ENCODE measurements at places on chromosomes 11 and 22. TPM values are rescaled to one million over a fixed set of nuclear protein-coding genes. Genes with fewer than 3 reads are reported as not detected.
A peak's percentile ranks its signal among the peaks of the same experiment; 100 is the strongest.

The C11orf42 gene
- total RNA-seq = not detected

The OSM gene
- total RNA-seq = not detected

DNA sequence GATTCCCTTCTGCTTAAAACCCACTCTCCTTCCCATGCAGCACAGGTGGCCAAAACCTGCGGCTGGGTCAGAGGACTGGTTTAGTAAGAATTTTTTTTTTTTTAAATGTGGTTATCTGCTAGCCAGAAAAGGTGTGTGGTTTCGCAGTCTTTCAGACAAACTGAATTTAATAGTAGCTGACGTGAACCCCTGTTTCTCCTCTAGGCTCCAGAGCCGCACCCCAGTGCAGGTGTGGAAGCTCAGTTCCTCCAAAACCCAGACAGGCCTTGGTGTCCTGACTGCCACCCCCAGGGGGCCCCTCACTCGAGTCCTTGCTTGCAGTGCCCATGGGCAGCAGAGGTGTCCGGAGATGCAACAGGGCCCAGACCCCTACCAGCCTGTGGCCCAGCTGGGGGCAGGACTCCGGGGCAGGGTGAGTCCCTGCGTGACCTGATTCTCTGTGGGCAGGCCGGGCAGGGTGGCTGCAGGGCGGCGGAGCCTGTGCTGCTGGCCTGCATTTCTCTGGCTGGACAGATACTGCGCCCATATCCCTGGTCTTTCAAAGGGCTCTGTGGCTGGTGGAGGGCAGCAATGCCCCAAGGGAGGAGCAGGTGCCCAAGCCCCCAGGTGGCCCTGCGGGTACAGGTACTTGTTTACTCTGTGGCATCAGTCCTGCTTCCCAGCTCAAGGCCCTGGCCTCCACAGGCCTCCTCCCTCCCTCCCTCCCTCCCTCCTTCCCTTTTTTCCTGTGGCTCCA is 15.2 kb downstream of the KCNQ1 start:
- H3K4me1 ChIP-seq = peaks cover 9% of the 10 kb centered on the region
- peaks cover 39% of the 10 kb centered on the region for H3K27me3 ChIP-seq
- no peak for DNase-seq
- no peaks in the 10 kb centered on the region for H3K36me3 ChIP-seq
- no peak overlapping the region for H3K4me3 ChIP-seq
- H3K27ac ChIP-seq = no peak overlapping the region

- no peak overlapping the region for H3K27ac ChIP-seq
- DNase-seq = no peak
- peaks cover 6% of the 10 kb centered on the region for H3K27me3 ChIP-seq
- no peaks in the 10 kb centered on the region for H3K36me3 ChIP-seq
- no peak overlapping the region for H3K4me3 ChIP-seq
These were observed 50.6 kb downstream of the C11orf96 start for GRCh38 chr11:43992834-43993637.

DNA sequence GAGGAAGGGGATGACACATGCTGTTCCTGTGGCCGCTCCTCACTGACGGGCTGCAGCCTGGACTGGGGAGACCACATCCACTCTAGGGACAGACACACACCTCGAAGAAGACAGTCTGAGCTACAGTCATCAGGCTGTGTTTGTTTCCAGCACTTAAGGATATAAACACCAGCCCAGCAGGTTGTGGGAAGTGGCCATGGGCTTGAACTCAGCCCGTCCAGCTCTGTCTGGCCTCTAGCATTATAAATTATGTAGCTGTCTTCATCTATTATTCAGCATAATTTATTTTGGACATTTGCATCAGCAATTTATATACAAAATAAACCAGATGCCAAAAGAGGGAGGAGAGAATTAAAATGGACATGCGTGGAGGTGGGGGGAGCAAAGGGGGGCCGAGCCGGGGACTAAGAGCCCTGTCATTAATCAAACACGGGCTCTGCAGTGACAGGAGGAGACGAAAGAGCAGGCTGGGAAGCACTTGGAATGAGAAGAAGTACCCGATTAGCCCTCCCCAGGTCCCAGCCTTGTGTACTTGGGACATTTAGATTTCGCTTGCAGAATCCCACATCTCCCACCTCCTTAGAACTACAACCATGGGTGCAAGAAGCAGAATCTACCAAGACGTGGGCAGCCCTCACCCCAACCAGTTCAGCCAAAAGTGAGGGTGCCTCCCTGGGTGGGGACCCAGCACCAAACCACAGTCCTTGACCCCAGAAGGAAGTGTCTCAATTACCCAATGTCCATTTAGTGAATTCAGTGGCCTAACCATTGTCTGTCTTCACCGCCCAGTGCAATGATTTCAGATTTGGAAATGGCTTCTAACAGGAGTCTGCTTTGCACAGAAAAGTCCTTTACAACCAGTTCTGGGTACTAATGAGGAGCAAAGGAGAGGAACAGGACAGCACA is 309.6 kb downstream of the OPCML start:
- DNase-seq = no peak
- no peaks in the 10 kb centered on the region for H3K36me3 ChIP-seq
- H3K4me3 ChIP-seq = no peak overlapping the region
- no peak overlapping the region for H3K27ac ChIP-seq
- H3K4me1 ChIP-seq = peaks cover 3% of the 10 kb centered on the region

The PGA5 gene
- total RNA-seq = not detected

The MRGPRX3 gene
- not detected for total RNA-seq

- no peak overlapping the region for H3K27ac ChIP-seq
- DNase-seq = no peak
- no peak overlapping the region for H3K4me3 ChIP-seq
- no peaks in the 10 kb centered on the region for H3K4me1 ChIP-seq
- peaks cover 3% of the 10 kb centered on the region for H3K36me3 ChIP-seq
These were observed 19.8 kb downstream of the GGT5 start for GRCh38 chr22:24225044-24225601.

- no peaks in the 10 kb centered on the region for H3K4me1 ChIP-seq
- no peak overlapping the region for H3K4me3 ChIP-seq
- H3K36me3 ChIP-seq = no peaks in the 10 kb centered on the region
- DNase-seq = no peak
- no peaks in the 10 kb centered on the region for H3K27me3 ChIP-seq
- H3K27ac ChIP-seq = no peak overlapping the region
These were observed 594.6 kb downstream of the TBC1D22A start for GRCh38 chr22:47357086-47357485.

DNA sequence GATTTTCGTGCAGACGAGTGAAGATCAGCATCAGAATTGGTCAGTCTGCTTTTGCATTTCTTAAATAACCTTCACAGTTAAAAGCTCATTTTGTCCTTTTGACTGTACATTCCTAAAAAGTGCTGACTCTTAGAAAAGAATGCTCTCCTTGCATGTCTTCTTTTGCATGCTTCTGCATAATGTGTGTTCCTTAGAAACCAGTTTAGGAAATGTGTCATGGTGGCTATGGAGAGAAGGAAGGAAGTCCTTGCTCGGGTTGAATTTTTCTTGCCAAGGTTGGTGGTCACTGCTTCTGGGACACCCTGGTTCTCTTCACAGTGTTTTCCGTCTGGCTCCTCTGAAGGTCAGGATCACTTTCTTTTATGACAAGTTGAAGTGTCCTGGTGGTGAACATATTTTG is 6.8 kb downstream of the AP2A2 start:
- H3K4me3 ChIP-seq = no peak overlapping the region
- H3K27ac ChIP-seq = peak overlapping the region; percentile 51
- no peaks in the 10 kb centered on the region for H3K27me3 ChIP-seq
- no peak for DNase-seq
- H3K4me1 ChIP-seq = peaks cover 19% of the 10 kb centered on the region

DNA sequence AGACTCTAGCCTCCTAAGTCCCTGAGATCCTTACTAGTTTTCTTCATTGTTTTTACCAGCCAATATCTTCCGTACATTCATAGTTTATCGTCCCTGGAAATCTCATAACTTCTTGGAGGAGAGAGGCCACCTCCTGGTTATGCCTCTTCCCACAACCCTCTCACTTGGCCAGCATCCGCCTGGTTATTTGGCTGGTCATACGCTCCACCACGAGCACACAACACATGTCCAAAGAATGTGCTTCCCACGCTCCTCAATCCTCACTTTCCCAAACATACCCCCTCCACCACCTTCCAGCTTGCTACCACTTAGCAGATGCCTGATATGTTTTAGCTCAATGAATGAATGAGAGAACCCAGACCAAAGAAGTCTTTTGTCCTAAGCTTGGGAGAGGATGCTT is 83.5 kb upstream of the EIF3D start:
- no peaks in the 10 kb centered on the region for H3K36me3 ChIP-seq
- H3K4me1 ChIP-seq = no peaks in the 10 kb centered on the region
- H3K4me3 ChIP-seq = no peak overlapping the region
- no peak for DNase-seq
- H3K27me3 ChIP-seq = peaks cover 89% of the 10 kb centered on the region

The PRSS23 gene
- total RNA-seq = 29.4 TPM

GRCh38 chr11:57680552-57680874 is 12.6 kb downstream of the ZDHHC5 start:
- H3K27ac ChIP-seq = no peak overlapping the region
- H3K4me3 ChIP-seq = no peak overlapping the region
- DNase-seq = no peak
- peaks cover 4% of the 10 kb centered on the region for H3K4me1 ChIP-seq
- peaks cover 26% of the 10 kb centered on the region for H3K36me3 ChIP-seq

- H3K4me1 ChIP-seq = peaks cover 5% of the 10 kb centered on the region
- no peaks in the 10 kb centered on the region for H3K27me3 ChIP-seq
- H3K4me3 ChIP-seq = no peak overlapping the region
- no peaks in the 10 kb centered on the region for H3K36me3 ChIP-seq
- H3K27ac ChIP-seq = no peak overlapping the region
These were observed 34.6 kb downstream of the FAM83F start for GRCh38 chr22:40029189-40029890.

DNA sequence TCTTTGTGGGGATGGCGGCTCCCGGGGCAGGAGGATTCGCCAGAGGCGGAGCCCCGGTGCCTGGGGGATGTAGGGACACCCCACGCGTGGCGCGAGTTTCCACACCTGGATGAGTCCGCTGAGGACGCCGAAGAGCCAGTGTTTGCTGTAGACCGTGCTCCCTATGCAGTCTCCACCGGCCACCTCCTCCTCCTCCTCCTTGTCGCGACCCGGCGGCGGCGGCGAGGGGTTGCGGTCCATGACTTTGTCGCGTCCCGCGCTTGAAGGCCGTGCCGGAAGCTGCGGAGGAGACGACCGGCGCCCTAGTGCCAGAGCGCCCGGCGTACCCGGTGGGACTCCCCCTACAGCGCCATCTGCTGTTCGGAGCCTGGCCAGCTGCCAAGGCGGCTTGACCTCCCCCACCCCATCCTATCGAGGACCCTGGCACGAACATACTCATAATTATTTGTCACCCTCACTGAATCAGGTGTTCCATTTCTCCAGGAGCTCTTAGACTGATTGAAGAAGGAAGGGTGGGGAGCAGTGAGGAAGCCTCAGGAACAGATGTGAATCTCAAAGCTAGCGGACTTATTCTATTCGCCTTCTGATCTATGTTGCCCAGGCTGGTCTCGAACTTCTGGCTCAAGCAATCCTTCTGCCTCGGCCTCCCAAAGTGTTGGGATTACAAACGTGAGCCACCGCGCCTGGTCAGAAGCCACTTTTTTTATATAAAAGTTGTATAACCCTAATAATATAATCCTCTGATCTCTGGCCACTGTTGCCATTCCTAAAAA is at the start of gene SAAL1:
TSS of gene SAAL1 (minus strand) at position 281 of the 773 bp plus-strand sequence. CDS start at position 240, 41 bp downstream.
- peaks cover 12% of the 10 kb centered on the region for H3K27me3 ChIP-seq
- H3K36me3 ChIP-seq = peaks cover 21% of the 10 kb centered on the region
- H3K4me1 ChIP-seq = peaks cover 11% of the 10 kb centered on the region
- H3K4me3 ChIP-seq = peak within 1 kb of the TSS; percentile 94
- peak within 1 kb of the TSS; percentile 79 for H3K27ac ChIP-seq
- peak; percentile 90 for DNase-seq

DNA sequence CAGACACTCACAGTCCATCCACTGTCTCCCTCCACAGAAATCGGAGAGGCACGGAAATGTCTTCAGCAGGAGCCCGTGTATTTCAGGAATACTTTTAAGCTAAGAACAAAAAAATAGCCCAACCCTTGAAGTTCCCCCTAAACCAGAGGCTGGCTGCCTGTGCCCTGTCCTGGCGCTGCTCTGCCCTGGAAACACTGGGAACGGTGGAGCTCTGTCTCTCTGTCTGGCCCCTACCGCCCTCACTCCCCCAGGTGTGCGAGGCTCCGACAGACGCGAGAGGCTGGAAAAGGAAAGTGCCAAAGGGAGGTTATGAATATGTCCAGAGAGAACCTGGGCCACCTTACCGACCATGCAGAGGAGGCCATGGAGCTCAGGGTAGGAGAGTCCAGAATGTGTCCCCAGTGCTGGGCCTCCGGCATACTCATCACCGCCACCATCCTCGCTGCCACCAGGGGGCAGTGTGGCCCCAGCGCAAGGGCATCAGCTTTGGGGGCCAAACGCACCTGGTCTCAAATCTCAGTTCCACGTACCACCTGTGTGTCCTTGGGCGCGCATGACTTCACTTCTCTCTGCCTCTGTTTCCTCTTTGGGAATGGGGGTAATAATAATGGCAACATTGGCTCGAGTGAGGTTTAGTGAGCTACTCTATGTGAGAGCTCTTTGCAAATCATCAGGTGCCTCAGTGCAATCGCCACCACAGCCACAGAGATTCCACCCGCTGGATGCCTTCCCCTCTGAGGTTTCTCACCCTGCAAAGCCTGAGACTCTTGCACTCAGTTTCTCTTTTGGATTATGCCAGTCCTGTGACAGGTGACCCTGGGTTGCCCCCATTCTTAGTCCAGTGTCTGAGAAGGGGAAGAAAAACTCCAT is 10.4 kb upstream of the SLCO2B1 start:
- H3K36me3 ChIP-seq = no peaks in the 10 kb centered on the region
- H3K4me3 ChIP-seq = no peak overlapping the region
- no peak overlapping the region for H3K27ac ChIP-seq
- peaks cover 47% of the 10 kb centered on the region for H3K27me3 ChIP-seq

GRCh38 chr11:74418509-74418895 is 20.3 kb upstream of the PGM2L1 start:
- H3K4me1 ChIP-seq = peaks cover 37% of the 10 kb centered on the region
- DNase-seq = no peak
- H3K36me3 ChIP-seq = no peaks in the 10 kb centered on the region
- H3K4me3 ChIP-seq = no peak overlapping the region
- H3K27me3 ChIP-seq = no peaks in the 10 kb centered on the region
- H3K27ac ChIP-seq = peak overlapping the region; percentile 78

- H3K4me1 ChIP-seq = peaks cover 7% of the 10 kb centered on the region
- H3K4me3 ChIP-seq = no peak overlapping the region
- peaks cover 7% of the 10 kb centered on the region for H3K36me3 ChIP-seq
- no peak overlapping the region for H3K27ac ChIP-seq
- no peaks in the 10 kb centered on the region for H3K27me3 ChIP-seq
- DNase-seq = peak; percentile 33
These were observed 39.4 kb downstream of the GNB1L start for GRCh38 chr22:19815093-19815822.

- H3K27me3 ChIP-seq = peaks cover 15% of the 10 kb centered on the region
- DNase-seq = no peak
- no peak overlapping the region for H3K27ac ChIP-seq
- no peaks in the 10 kb centered on the region for H3K36me3 ChIP-seq
- peak overlapping the region; percentile 58 for H3K4me3 ChIP-seq
These were observed 72.3 kb upstream of the SEPTIN5 start for GRCh38 chr22:19641983-19642451.

The POTEH gene
- total RNA-seq = not detected

GRCh38 chr11:93054881-93055280 is 85.4 kb downstream of the MTNR1B start:
- H3K4me3 ChIP-seq = no peak overlapping the region
- H3K27ac ChIP-seq = no peak overlapping the region
- H3K36me3 ChIP-seq = no peaks in the 10 kb centered on the region

The GGT1 gene
- total RNA-seq = 17.5 TPM

The C22orf15 gene
- total RNA-seq = 0.52 TPM

- no peak overlapping the region for H3K4me3 ChIP-seq
- H3K27me3 ChIP-seq = peaks cover 72% of the 10 kb centered on the region
- DNase-seq = no peak
- no peak overlapping the region for H3K27ac ChIP-seq
- no peaks in the 10 kb centered on the region for H3K36me3 ChIP-seq
These were observed 12.4 kb downstream of the TMA7B start for GRCh38 chr22:39972641-39973040.

The MS4A7 gene
- not detected for total RNA-seq
